Stimulated activated CD8-positive, alpha-beta memory T cell treated with anti-CD3 and anti-CD28 coated beads, Interleukin-4, amount 100 ng/mL, for 1 hour (primary cell): ENCODE measurements at places on chromosomes 12 and 14.

GRCh38 chr12:93572712-93573551 is 457 bp downstream of the SOCS2 start:
- DNase-seq: no peak

GRCh38 chr14:51561141-51561540 is 90.6 kb upstream of the FRMD6 start:
- DNase-seq: no peak

DNA sequence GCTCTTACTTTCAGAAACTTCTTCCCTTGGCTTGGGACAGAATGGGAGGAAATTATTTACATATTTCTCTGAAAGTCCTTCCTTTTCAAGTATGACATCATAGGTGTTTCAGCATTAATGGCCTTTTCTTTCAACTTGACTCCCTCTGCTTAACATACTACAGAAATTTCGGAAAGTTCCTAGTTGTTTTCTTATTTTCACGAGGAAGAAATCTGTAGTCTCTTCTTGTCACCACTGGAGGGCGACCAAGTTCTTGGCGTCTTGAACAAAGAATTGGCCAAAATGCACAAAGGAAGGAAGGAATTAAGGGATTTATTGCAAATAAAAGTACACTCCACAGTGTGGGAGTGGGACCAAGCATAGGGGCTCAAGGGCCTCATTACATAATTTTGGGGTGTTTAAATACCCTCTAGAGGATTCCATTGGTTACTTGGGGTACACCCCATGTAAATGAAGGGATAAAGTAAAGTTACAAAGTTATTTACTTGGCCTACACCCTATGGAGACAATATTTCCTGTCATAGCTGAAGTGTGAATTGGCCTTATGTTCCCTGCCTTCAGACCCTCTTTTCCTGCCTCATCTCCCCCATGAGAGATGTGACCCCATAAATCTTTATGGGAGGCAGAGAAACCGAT is 70.4 kb downstream of the RPL10L start:
- DNase-seq: no peak

GRCh38 chr14:32473464-32473855 is 144.4 kb downstream of the AKAP6 start:
- no peak for DNase-seq

DNA sequence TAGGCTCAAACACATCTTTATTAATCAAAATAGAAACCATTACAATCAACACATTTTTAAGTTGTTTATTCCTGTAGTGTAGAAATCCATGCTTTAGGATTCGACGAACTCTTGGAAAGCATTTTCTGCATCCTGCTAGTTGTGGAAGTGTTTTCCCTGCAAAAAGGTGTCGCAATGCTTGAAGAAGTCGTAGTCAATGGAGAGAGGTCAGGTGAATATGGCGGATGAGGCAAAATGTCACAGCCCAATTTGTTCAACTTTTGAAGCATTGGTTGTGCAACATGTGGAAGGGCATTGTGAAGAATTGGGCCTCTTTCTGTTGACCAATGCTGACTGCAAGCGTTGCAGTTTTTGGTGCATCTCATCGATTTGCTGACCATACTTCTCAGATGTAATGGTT is 4.2 kb upstream of the ARID4A start:
- DNase-seq: no peak

- no peak for DNase-seq
Observed at GRCh38 chr12:130832561-130833209, 6.4 kb downstream of the STX2 start.

- no peak for DNase-seq
Observed at GRCh38 chr12:6603095-6603567, 4.0 kb downstream of the CHD4 start.

DNA sequence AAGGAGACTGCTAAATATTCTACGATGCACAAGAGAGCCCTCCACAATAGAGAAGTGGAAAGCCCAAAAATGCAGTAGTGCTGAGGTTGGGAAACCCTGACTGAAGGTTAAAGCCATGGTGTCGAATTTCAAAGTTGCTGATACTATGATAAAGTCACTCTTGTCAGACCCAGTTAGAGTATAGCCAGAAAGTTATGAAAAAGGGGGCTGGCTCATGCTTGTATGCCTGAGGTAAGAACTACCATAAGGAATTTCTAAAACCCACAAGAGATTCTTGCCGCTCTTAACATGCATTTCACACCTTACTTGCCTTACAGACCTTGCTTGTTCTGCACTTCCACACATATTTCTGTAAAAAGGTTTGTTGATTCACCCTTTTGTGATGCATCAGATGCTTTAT is 184.6 kb downstream of the SLC6A15 start:
- no peak for DNase-seq

- DNase-seq: no peak
Observed at GRCh38 chr12:91910871-91911388, 234.7 kb downstream of the BTG1 start.
